ENCODE measurements at places on chromosomes 2 and 18.

GRCh38 chr18:37544713-37545112, 20.9 kb downstream of the CELF4 start:
- DNase-seq, result no peak

DNA sequence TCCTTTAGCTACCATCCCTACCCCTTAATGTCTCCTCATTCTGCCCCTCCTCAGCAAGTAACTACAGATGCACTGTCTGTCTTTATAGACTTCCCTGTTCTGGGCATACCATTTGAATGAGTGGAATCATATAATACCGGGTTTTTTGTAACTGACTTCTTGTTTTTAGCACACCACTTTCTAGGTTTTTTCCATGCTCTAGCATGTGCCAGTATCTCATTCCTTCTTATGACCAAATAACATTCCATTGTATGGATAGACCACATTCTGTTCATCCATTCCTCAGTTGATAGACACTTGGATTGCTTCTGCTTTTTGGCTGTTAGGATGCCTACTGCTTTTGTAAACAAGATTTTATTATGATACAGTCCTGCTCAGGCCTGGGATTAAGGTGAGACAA, 154.7 kb downstream of the TSN start:
- DNase-seq, result no peak

DNA sequence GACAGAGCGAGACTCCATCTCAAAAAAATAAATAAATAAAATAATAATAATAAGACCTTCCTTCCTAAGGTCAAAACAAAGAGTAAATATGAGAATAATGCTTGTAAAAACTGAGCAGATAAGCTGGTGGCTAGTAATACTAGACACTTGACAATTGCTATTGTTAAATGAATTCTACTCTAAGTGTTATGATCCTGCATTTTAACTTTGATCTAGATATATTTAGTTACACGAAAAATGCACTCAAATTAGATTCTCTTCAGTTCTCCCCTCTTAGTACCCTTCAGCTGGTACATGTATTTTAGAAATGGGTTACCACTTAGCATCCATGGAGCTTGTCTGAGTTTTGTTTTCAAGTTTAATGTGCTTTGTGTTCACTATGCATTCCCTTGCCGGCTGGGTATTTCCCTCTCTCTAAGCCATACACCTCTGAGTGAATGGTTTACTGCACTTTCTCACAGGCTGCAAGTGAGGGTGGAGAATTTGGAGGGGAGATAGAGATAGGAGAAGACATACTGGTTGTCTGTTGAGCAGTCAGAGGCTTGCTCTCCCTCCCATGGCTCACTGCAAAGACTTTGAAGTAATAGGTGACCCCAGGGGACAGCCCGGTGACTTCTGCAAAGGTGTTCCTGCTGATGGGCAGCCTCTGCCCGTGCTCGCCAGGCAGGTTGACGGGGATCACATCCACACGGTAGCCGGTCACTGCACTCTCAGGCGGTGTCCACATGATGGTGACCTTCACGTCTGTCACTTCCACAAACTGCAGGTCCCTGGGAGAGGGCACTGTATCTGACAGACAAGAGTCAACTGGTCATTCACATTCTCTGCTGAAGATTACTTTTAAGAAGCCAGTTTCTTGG, 29.9 kb downstream of the FN1 start:
- no peak for DNase-seq

- DNase-seq, result no peak
Observed at GRCh38 chr2:196252408-196253115, 81.2 kb upstream of the STK17B start.

GRCh38 chr2:125398738-125399524, 1257.0 kb upstream of the GYPC start:
- no peak for DNase-seq

- DNase-seq, result no peak
Observed at GRCh38 chr2:73218298-73218697, 4.3 kb downstream of the SMYD5 start.

- peak; percentile 81 for DNase-seq
Observed at GRCh38 chr2:60552078-60552850, 1.2 kb downstream of the BCL11A start.
